ENCODE measurements at places on chromosomes 5 and 9.

- H3K4me3 ChIP-seq: peak overlapping the region; percentile 4
- peak; percentile 76 for DNase-seq
- H3K27me3 ChIP-seq: no peaks in the 10 kb centered on the region
These were observed 6.3 kb downstream of the SPTAN1 start for GRCh38 chr9:128558431-128559310.

- H3K4me3 ChIP-seq: no peak overlapping the region
- H3K27me3 ChIP-seq: no peaks in the 10 kb centered on the region
- DNase-seq: no peak
- H3K27ac ChIP-seq: no peak overlapping the region
These were observed 11.3 kb downstream of the IL4 start for GRCh38 chr5:132684922-132685720.

GRCh38 chr9:93702261-93702660 is 125.9 kb downstream of the PHF2 start:
- no peak overlapping the region for H3K27ac ChIP-seq
- H3K4me1 ChIP-seq: no peaks in the 10 kb centered on the region
- DNase-seq: no peak
- no peaks in the 10 kb centered on the region for H3K27me3 ChIP-seq
- H3K4me3 ChIP-seq: no peak overlapping the region

DNA sequence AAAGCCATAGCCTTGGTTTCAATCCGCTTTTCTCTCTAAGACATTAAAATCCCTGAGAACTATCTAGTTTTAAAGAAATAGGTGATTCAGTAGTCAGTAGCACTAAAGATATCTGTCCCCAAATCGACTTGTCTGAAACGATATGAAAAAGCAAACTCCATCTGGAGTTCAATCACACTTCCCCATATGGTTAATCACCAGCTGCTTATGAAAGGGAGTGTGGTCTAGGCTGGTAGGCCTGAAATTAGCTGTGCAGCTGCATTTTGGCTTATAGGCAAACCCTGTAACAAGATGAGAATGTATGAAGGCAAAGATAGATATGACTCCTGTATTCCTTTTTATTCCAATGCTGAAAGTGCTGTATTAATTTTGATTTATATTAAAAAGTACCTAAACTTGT is 65.9 kb downstream of the DMRTA1 start:
- H3K4me3 ChIP-seq: no peak overlapping the region
- H3K4me1 ChIP-seq: no peaks in the 10 kb centered on the region
- H3K27ac ChIP-seq: no peak overlapping the region
- DNase-seq: no peak
- H3K36me3 ChIP-seq: no peaks in the 10 kb centered on the region
- H3K27me3 ChIP-seq: no peaks in the 10 kb centered on the region

- H3K4me1 ChIP-seq: no peaks in the 10 kb centered on the region
- H3K36me3 ChIP-seq: no peaks in the 10 kb centered on the region
- H3K27ac ChIP-seq: no peak overlapping the region
- H3K27me3 ChIP-seq: no peaks in the 10 kb centered on the region
- no peak for DNase-seq
These were observed 1888.4 kb downstream of the MAT2B start for GRCh38 chr5:165393839-165394238.

DNA sequence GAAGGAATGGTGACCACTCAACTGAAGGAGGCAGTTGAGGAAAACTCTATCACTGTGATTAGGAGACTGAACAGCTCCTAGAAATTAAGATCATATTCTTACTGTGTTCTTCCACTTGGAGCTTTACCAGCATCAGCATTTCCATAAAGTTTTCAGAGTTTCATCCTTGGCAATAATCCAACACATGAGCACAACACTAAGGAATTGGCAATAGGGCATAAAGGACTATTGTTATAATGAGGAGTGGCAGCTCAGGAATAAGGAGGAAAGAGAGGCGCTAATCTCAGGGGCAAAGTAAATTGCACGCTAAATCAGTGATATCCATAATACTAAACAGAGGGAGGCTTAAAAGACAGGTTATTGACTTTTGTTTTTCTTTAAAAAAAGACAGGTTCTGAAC is 338.9 kb downstream of the EFNA5 start:
- no peaks in the 10 kb centered on the region for H3K4me1 ChIP-seq
- DNase-seq: no peak
- no peak overlapping the region for H3K27ac ChIP-seq

GRCh38 chr5:143913008-143913752 is 101.2 kb downstream of the HMHB1 start:
- DNase-seq: no peak
- H3K36me3 ChIP-seq: no peaks in the 10 kb centered on the region
- no peaks in the 10 kb centered on the region for H3K4me1 ChIP-seq
- H3K27ac ChIP-seq: no peak overlapping the region
- H3K27me3 ChIP-seq: no peaks in the 10 kb centered on the region

DNA sequence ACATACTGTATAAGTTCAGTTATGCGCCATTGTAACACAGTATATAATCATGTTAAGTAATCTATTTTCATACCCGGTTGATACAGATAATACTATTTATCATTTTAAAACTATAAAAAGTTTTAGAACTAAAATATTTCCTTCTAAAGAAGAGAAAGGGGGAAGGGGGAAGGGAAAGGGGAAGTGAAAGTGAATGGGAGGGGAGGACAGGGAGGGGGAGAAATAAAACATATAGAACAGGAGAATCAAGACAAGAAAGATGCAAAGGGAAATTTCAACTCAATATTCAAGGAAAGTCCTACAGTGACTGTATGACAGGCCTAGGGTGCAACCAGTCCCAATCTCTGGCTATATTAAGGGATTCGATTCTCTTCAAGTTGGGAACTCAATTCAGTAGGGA is 1278.8 kb downstream of the MAT2B start:
- H3K4me3 ChIP-seq: no peak overlapping the region
- H3K4me1 ChIP-seq: no peaks in the 10 kb centered on the region
- no peak for DNase-seq

DNA sequence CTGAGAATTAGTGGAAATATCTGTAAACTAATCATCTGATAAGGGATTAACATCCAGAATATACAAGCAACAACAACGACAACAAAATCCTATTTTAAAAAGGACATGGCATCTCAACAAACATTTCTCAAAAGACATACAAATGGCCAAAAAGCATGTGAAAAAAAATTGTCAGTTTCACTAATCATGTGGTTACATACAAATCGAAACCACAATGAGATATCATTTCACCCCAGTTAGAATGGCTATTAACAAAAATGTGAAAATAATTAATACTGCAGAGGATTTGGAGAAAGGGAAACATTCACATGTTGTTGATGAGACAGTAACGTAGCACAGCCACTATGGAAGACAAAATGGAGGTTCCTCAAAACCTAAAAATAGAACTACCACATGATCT is 69.5 kb downstream of the ERP44 start:
- no peaks in the 10 kb centered on the region for H3K4me1 ChIP-seq
- no peak overlapping the region for H3K27ac ChIP-seq
- no peaks in the 10 kb centered on the region for H3K27me3 ChIP-seq
- no peak overlapping the region for H3K4me3 ChIP-seq

GRCh38 chr5:54401515-54401914 is 54.0 kb upstream of the HSPB3 start:
- H3K27ac ChIP-seq: no peak overlapping the region
- peaks cover 15% of the 10 kb centered on the region for H3K4me1 ChIP-seq
- no peaks in the 10 kb centered on the region for H3K36me3 ChIP-seq
- H3K4me3 ChIP-seq: no peak overlapping the region
- DNase-seq: no peak

- H3K4me1 ChIP-seq: no peaks in the 10 kb centered on the region
- no peaks in the 10 kb centered on the region for H3K36me3 ChIP-seq
- DNase-seq: no peak
- H3K4me3 ChIP-seq: no peak overlapping the region
- no peaks in the 10 kb centered on the region for H3K27me3 ChIP-seq
- H3K27ac ChIP-seq: no peak overlapping the region
These were observed 291.2 kb downstream of the CWC27 start for GRCh38 chr5:65059681-65060598.

DNA sequence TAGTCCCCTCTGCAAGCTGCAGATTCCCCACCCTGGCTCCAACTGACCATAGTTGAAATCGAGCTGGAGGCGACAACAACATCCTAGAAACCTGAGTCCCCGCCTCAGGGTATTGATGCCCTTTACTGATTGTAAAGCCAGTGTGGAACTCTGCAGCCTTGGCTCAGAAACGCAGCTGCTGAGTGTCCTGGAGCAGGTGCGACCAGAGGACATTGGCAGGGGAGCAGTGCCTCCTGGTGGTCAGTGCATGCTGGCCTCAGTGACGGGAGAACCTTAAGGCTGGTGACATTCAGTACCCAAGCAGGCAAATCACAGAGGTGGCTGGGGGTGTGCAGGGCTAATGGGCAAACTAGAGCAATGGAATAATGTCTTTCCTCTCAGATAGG is 20.4 kb upstream of the ZNF354B start:
- H3K27ac ChIP-seq: no peak overlapping the region
- no peaks in the 10 kb centered on the region for H3K36me3 ChIP-seq
- no peaks in the 10 kb centered on the region for H3K27me3 ChIP-seq
- no peaks in the 10 kb centered on the region for H3K4me1 ChIP-seq
- DNase-seq: peak; percentile 38

DNA sequence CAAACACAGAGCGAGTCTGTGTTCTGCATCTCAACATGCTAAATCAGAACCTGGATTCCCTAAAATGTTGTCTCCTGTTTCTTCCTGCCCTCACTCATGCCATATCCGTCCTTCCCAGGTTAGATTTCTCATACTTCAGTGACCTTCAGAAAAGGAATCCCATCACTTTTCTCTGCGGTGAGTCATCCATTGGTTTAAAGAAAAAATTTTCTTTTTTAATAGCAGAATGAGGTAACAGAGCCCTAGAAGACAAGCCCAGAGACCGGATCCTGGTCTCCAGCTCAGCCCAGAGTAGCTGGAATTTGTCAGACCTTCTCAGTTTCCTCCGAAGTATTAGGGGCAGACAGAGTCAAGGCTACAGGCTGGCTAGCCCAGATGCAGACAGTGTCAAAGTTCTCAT is 143.2 kb upstream of the DMRT1 start:
- H3K4me1 ChIP-seq: peaks cover 46% of the 10 kb centered on the region
- DNase-seq: no peak
- H3K36me3 ChIP-seq: no peaks in the 10 kb centered on the region
- no peak overlapping the region for H3K27ac ChIP-seq
- no peak overlapping the region for H3K4me3 ChIP-seq

DNA sequence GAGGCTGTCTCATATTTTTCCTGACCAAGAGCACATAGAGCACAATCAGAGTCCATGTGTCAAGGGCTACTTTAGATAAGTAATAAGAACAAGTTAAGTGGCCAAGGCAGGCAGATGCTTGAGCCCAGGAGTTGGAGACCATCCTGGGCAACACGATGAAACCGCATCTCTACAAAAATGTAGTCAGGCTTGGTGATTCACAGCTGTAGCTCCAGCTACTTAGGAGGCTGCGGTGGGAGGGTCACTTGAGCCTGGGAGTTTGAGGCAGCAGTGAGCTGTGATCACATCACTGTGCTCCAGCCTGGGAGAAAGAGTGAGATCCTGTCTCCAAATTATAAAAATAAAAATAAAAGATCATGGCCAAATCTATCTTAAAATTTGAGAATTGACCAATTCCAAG is 767.9 kb upstream of the CTNND2 start:
- no peaks in the 10 kb centered on the region for H3K36me3 ChIP-seq
- H3K4me1 ChIP-seq: no peaks in the 10 kb centered on the region
- no peaks in the 10 kb centered on the region for H3K27me3 ChIP-seq

- no peaks in the 10 kb centered on the region for H3K36me3 ChIP-seq
- no peak overlapping the region for H3K27ac ChIP-seq
- DNase-seq: no peak
- H3K4me1 ChIP-seq: no peaks in the 10 kb centered on the region
These were observed 155.4 kb upstream of the CLINT1 start for GRCh38 chr5:158014372-158014771.

DNA sequence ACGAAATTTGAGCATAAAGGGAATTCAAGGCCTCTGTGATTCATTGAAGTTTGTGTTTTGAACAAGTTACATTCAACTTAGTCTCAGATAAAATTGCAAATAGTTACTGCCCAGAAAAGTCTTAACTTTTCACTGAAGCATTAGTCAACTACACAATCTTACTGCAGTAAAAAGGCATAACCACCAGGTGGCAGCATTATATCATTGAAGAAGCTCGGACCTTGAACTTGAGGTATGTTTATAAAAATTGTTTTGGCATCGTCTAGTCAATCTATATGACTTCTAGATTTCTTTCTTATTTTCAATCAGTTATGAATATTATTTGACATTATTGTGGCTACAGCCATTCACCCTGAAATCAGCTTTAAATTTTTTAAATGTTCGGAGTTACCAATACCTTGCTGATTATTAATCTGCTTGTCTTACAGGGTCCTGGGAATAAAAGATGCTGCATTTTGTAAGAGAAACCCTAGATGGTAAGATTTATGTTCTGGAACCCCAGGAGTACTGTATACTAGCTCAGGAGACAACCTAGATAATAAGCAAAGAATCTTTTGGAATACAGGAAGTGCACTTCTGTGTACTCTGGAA is 83.9 kb upstream of the GRAMD2B start:
- peak; percentile 87 for DNase-seq
- no peak overlapping the region for H3K27ac ChIP-seq
- no peaks in the 10 kb centered on the region for H3K36me3 ChIP-seq
- H3K27me3 ChIP-seq: no peaks in the 10 kb centered on the region

DNA sequence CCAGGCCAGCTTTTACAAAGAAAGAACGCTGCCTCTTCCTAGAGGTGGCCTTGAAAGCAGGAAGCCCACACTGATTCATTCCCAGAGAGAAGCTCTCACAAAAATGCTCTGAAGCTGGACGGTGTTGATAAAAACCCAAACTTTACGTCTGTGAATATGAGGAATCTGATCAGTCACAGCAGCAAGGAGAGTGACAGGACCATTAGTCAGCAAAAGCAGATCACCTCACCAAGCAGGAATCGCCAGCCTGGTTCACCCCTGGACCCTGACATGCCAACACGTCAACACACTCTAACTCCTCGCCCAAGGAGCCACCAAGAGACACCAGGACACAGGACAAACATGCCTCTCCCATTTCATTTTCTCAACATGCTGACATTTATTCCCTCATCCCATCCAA is 70.6 kb upstream of the ZNF622 start:
- H3K4me1 ChIP-seq: peaks cover 13% of the 10 kb centered on the region
- no peaks in the 10 kb centered on the region for H3K27me3 ChIP-seq
- no peak for DNase-seq
- H3K27ac ChIP-seq: no peak overlapping the region

GRCh38 chr5:160524827-160525226 is 103.2 kb downstream of the PTTG1 start:
- H3K27me3 ChIP-seq: no peaks in the 10 kb centered on the region
- no peaks in the 10 kb centered on the region for H3K36me3 ChIP-seq
- no peak overlapping the region for H3K4me3 ChIP-seq

GRCh38 chr9:95116002-95116807 is 201.3 kb downstream of the FANCC start:
- no peak for DNase-seq
- no peak overlapping the region for H3K27ac ChIP-seq
- no peak overlapping the region for H3K4me3 ChIP-seq

DNA sequence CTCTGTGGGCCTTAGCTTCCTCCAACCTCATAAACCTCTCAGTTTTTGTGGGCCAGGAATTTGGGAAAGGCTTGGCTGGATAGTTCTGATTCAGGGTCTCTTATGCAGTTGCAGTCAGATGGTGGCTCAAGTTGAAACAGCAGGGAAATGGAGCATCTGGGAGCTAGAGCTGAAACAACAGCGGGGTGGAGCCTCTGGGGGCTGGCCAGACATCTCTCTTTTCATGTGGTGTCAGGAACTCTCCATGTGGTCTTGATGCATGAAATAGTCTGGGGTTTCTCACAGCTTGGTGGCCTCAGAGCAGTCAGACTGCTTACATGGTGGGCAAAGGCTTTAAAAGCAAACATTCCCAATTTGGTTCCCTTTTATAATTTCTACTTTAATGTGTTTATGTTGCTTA is 13.5 kb downstream of the ZNF346 start:
- no peaks in the 10 kb centered on the region for H3K27me3 ChIP-seq
- H3K36me3 ChIP-seq: no peaks in the 10 kb centered on the region
- no peaks in the 10 kb centered on the region for H3K4me1 ChIP-seq
- no peak overlapping the region for H3K4me3 ChIP-seq
- DNase-seq: no peak

Measured in tibial nerve (tissue), 4 donors.